ENCODE measurements at places on chromosomes 4 and X.

GRCh38 chrX:1248331-1249061 lies 20.1 kb upstream of the CSF2RA start:
- DNase-seq = peak; percentile 86

DNA sequence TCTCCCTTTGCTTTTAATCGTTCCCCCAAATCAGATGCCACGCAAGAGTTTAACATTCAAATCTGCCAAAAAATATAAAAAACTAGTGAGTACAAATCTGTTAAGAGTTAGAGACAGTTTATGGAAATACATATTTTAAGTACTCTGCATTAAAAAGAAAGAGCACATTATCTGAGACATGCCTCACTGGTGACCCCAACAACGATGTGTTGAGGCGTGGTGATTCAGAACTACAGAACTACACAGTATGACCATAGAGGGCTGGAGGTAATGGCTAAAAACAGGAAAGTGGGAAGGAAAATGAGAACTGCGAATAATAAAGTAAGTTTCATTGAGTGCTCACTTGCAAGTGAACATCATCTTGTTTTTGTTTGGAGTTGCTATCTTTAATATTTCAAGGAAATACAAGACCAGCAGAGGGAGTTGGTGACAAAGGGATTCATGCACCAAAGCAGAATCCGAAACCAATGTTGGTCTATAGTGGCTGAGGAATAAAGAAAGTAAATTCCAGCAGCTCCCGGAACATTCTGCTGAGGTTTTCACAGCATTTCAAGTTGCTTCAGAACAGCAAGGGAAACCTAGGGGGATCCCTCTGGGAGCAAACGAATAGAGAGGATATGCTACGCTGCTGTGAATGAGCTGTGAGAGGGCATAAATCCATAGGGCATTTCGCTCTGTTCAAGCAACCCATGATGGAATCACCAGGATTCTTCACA lies 92.2 kb downstream of the DCHS2 start:
- DNase-seq = peak; percentile 48

GRCh38 chrX:33183361-33183760 lies 28.0 kb downstream of the DMD start:
- no peak for DNase-seq

DNA sequence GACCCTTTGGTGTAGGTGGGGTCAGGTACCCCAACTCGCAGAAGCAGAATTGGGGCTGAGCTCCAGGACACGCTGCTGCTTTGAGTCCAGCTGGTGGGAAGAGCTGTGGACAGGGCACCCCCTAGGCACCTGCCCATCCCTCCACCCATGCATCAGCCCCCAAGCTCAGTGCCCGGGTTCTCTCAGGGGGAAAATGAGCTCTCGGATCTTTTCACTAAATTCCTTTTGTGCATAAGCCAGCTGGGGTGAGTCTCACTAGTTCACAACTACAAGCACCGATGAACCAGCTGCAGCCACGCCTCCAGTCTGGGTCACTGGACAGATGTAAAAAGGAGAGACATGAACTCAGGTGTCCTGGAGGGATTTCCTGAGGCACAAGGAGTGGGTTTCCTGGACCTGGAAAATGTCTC lies 286.8 kb downstream of the CRLF2 start:
- no peak for DNase-seq

GRCh38 chr4:123522646-123523045 lies 126.1 kb downstream of the SPRY1 start:
- DNase-seq = peak; percentile 44

- DNase-seq = no peak
These were observed 252.6 kb downstream of the TMEM47 start for GRCh38 chrX:34404386-34405070.

- DNase-seq = no peak
These were observed 19.1 kb downstream of the MAML3 start for GRCh38 chr4:140134746-140135425.

- no peak for DNase-seq
These were observed 568 bp downstream of the MAGEC1 start for GRCh38 chrX:141904262-141904661.

DNA sequence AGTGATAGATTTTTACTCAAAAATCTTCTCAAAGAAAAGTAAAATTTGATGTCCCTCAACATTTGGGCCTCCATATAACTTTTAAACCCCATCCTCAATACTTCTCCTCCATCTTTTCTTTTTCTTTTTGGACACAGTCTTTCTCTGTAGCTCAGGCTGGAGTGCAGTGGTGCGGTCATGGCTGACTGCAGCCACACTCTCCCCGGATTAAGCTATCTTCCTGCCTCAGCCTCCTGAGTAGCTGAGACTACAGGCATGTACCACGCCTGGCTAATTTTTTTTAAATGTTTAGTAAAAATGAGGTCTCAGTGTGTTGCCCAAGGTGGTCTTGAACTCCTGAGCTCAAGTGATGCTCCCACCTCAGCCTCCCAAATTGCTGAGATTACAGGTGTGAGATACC lies 33.1 kb downstream of the KDM6A start:
- DNase-seq = no peak

DNA sequence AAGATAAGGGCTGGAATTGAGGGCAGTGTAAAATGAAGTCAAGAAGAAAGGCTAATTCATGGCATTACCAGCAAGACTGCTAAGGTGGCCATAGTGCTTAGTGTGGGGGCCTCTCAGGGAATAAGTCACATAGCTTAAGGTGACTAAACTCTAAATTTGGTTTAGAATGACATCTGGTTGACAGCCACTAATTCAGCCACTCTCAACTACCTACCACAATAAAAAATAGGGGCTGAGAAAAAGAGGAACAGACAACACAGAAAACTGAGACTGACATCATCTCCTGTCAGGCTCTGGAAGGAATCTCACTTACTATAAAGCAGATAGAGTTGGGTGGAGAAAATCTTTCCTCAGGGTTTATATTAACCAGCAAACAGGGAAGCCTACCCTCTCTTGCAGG lies 96.9 kb downstream of the CHRDL1 start:
- DNase-seq = no peak

DNA sequence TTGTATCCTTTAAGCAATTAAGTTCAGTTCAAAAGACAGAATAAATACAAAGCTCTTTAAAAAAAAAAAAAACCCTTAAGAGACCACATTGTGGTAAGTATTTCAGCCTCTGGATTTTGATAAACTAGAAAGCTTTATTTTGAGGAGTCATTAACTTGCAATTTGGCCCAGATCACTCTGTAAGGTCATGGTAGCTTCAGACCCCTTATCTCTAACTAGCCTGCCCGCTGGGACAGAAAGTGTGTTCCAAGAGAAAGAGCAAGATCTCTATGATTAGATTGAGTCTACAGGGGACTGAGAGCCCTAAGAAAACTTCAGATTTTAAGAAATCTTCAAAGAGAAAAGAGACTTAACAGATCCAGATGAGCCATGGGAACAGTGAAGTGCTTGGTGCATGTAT lies 45.6 kb downstream of the GALNT7 start:
- no peak for DNase-seq

GRCh38 chr4:3518511-3518880 lies 13.7 kb downstream of the LRPAP1 start:
- DNase-seq = no peak

- DNase-seq = peak; percentile 33
These were observed 34.4 kb upstream of the ANXA3 start for GRCh38 chr4:78517050-78517652.

GRCh38 chr4:53688186-53688790 lies 97.0 kb upstream of the LNX1 start:
- peak; percentile 80 for DNase-seq

GRCh38 chr4:144720491-144720890 lies 74.5 kb downstream of the HHIP start:
- no peak for DNase-seq

DNA sequence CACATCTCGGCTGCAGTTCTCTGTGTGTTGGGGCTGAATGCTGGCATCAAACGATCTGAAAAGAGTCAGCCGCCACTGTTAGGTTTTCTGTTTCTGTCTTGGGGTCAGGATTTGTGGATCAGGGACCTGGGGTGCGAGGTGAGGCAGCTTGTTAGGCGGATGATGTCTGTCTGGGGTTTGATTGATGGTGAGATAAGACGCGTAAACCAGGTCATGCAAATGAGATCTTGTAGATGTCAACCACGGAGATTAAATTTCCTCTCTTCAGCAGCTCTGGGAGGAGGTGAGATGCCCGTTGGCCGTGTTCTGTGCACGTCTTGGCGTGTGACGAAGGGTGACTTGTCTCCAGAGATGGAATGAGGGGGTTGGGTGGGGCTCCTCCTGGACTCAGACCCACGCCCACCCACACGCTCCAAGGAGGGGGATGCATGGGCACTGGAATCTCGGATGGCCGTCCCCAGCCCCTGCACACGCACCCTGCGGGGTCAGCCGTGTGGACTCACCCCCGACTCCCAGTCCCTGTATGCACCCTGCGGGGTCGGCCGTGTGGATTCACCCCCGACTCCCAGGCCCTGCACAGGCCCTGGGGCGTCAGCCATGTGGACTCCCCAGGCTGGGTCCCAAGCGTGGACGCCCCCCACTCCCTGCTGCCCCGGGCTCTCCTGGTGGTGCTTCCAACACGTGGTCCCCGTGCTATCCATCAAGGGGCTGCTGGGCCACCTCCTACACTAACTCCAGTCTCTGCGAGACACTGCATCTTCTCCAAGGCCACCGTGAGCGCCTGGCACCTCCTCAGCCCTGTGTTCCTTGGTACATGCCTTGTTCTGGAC lies 16.0 kb upstream of the UVSSA start:
- DNase-seq = no peak

GRCh38 chr4:27088491-27088890 lies 227.8 kb downstream of the STIM2 start:
- DNase-seq = no peak

GRCh38 chr4:109947457-109947856 lies 34.8 kb downstream of the EGF start:
- DNase-seq = no peak

GRCh38 chr4:106329041-106329618 lies 12.8 kb downstream of the AIMP1 start:
- peak; percentile 4 for DNase-seq

DNA sequence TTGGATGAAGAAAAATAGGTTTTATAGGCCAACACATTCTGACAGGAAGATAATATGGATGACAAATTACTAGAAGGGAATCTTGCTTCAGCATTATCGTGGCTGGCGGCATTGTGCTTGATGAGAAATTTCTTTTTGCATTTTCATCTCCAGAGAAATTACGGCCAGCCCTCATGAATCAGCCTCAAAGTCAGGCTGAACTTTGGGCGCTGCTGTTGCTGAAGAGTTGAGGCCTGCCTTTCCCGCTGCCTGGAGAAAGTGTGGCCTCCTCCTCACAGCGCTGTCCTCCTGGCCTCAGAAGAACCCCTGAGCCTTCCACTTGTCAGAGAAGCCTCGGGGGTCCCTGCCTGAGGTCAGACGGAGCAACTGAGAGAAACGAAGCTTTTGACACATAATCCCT lies 272.4 kb upstream of the KCNIP4 start:
- DNase-seq = no peak

- no peak for DNase-seq
These were observed 49.1 kb downstream of the ARHGEF9 start for GRCh38 chrX:63735882-63736281.

DNA sequence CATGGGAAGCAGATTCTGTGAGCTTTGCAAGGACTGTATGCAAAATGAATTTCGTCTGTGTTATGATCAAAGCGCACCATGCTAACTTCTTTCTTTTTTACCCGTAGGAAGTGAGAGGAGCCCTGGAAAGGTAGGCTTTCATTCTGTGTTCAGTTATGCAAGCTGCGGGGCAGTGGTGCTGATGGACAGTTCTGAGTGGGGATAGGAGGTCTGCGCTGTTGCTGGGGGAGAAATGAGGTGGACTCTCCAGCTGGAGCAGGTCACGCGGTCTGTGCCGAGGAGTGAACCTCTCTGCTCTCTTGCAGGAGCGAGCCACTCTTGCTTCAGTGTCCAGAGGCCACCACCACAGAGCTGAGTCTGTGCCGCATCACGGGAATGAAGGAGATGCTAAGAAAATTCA lies 4.5 kb downstream of the TRIML1 start:
- no peak for DNase-seq

- DNase-seq = no peak
These were observed 109.2 kb downstream of the STOX2 start for GRCh38 chr4:184014301-184014700.

DNA sequence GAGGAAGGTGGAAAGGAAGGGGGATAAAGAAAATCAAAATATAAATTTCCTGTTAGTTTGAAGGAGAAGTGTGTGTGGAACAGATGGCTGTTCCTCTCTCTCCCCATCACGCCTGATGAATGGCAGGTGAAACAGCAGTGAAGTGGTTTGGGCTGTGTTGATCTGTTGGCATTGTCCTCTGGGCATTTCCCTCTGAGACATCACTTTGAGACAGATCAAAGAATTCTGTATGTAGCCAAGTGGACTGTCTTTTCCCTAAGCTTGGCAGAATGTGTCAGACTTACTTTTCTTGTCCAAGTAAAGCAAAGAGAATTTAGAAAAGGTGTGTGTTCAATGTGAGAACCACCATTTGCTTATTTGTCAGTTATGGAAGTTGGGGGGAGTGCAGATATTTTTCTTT lies 47.5 kb downstream of the SEPTIN11 start:
- no peak for DNase-seq

GRCh38 chrX:127259742-127260141 lies 440.2 kb downstream of the PRR32 start:
- no peak for DNase-seq

GRCh38 chr4:30870513-30870912 lies 150.3 kb downstream of the PCDH7 start:
- no peak for DNase-seq

DNA sequence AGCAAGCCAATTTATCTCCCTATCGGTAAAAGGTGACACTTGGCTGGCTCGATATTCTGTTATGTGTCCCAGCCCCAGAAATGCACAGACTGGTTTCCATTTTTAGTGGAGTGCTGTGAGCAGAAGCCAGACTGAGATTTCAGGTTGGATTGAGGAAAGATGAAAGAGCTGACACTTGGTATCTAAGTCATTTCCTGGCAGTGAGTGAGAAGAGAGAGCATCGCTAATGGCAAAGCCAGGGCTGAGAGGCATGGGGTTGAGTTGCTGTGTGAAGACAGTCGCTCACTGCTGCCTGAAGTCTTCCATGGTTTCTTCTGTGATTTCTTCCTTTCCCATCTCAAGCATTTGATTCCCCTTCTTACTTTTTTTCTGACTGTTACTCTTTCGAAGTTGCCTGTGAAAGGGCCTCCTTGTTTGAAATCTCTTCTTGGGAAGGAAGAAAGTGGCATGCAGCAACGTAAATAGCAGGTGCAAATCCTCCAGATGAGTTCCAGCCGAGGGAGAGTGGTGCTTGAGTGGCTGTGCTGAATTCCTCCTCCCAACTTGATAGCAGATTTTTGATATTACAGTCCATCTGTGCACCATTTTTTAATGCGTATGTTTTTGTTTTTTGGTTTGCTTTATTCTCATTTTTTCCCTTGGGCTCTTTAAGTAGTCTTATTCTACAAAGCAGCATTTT lies 109.2 kb upstream of the LIMCH1 start:
- DNase-seq = no peak

GRCh38 chr4:41079881-41080560 lies 134.3 kb downstream of the APBB2 start:
- no peak for DNase-seq

- DNase-seq = no peak
These were observed 24.5 kb downstream of the WDR17 start for GRCh38 chr4:176090115-176090514.

Measured in skin of body (tissue), 3 donors.